Activated CD4-positive, alpha-beta T cell treated with anti-CD3 and anti-CD28 coated beads for 4 hours (primary cell): ENCODE measurements at places on chromosomes 6 and 20.

DNA sequence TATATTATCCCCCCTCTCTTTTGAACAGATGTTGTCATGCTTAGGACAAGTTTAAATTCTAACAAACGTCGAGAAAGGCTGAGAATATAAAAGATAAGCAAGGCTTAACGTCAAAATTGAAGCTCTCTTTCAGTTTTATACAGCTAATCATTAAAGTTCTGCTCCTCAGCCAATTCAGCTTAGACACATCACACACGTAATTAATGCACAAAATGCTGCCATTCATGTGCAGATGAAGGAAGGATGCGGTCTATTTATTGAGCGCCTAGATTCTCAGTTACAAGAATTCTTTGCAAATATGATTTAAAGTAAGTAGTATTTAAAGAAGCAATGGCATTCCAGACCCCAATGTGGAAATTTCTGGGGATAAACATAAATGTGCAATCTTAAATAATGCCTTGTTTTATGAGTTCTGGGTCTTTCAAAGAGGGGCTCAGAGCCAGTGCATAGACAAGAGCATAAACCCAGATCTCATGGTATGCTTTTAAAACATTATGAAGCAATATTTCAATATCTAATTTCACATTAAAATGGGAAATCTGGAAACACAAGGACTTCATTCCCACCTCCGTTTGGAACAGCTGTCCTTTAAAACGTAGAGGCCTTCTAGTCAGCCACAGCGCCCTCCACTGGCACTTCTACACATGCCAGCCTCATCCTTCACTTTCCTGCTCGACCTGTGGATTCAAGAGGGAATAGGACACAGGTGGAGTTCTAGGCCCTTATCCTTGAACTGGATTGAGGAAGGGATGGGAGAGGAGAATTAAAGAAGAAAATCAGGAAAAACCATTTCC, 85.8 kb downstream of the LYRM4 start:
- DNase-seq, result no peak

GRCh38 chr20:49037962-49038387, 8.1 kb upstream of the CSE1L start:
- DNase-seq, result peak; percentile 14

GRCh38 chr20:7959484-7959883, 19.2 kb upstream of the HAO1 start:
- no peak for DNase-seq

DNA sequence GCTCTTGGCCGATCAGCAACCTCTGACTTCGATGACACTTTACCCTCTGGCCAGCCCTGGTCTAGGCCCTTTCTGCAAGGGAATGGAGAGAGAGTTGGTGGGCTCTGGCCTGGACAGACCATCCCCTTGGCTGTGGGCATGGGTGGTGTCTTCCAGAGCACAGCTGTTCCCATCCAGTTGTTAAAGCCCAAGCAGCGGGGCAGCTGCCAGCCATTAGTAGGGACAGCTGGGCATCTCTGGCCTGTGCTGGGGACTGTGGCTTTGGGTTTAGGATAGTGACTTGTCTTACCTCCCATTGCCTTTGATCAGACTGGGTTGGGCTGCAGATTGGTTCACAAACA, 2.8 kb downstream of the CDC25B start:
- peak; percentile 29 for DNase-seq

DNA sequence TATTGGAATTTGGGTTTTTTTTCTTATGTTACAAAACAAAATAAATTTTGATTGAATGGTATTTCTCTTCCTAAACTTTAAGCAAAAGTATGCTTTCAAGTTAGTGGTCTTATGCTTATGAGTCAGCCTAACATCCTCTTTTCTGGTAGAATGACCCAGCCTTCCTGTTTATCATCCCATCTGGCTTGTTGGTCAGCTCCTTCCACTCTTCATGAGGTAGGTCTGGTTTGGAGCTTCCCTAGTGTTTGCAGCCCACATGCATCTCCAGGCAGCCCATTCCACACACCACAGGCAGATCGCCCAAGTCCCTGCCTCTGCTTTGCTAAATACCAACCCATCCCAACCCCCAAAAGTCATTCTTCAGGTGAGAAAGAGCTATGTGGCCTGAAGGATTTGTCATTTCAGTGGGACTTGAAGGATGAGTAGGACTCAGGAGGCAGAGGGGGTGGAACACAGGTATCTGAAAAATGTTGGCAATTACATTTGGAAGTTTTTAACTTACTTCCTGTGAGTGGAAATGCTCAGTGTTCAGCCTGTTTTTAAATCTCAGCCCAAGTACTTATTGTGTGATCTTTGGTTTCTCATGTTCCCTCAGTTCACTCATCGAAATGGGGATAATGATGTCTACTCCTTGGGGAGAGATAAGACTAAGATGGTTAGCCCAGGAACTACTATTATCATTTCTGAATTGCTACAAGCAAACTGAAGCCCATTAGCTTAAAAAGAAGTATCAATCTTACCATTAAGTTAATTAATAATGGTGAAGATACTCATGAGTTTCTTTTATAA, 294.0 kb downstream of the ADGB start:
- no peak for DNase-seq

DNA sequence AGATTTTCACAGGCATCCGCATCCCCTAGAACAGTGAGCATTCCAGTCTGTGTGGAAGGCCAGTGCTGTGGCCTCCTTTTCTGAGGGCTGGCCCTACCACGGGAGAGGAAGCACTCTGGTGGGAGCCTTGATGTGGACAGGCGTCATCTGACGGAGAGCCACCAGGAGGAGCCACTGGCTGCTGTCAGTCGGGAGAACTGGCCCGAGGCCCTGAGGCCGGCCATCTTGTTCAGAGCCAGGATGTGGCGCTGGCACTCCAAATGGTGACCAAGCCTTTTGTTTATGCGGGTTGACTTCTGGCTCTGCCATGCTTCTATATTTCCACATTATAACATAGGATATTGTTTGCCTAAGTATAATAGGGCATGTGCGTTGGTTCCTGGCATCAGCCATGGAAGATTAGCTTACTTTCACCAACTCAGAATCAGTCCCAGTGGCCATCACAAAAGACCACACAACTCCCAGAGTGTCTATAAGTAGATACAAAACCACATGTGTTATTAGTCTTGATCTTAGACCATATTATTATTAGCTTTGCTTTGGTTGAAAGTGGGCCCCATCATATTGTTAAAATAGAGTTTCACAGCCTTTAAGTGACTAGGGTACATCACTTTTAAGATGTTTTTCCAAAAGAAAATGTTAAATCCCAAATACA, 273.9 kb upstream of the TAB2 start:
- DNase-seq, result no peak

- no peak for DNase-seq
These were observed 19.7 kb downstream of the LAMA5 start for GRCh38 chr20:62347445-62347844.

- DNase-seq, result no peak
These were observed 74.5 kb upstream of the CD2AP start for GRCh38 chr6:47403056-47403455.

DNA sequence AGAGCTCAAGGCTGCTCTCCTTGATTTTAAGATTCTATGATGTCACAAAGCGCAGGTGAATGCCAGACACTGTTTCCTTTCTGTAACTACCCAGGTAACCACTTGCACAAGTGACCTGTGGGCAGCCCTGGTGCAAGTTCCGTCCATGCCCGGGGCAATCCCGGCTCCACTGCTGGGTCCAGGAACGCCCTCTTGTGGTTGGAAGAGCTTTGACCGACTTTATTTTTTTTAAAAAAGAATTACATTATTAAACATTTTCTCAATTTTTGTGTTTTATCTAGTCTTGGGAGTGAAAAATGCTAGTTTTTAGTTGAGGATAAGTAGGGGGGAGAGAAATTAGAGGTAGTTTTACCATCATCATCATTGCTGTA, 695.2 kb downstream of the QKI start:
- no peak for DNase-seq

DNA sequence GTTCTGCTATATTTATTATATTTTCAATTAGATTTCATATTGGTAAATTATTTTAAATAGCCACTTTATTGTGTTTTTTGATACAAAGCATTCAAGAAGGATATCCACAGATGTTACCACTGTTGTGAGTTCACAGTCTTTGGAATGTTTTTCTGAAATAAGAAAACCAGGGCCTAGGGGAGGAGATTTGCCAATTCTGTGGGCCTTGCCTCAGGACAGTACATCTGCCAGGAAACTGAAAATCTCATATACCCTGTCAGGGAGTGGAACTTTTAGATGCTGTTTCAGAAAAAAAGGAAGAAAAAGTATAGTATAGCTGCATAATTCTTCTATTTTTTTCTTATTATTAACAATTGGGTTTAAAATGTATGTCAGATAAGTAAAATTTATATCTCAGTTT, 995.9 kb upstream of the ADGRB3 start:
- DNase-seq, result no peak

GRCh38 chr6:34349211-34349610, 43.3 kb downstream of the NUDT3 start:
- DNase-seq, result no peak

DNA sequence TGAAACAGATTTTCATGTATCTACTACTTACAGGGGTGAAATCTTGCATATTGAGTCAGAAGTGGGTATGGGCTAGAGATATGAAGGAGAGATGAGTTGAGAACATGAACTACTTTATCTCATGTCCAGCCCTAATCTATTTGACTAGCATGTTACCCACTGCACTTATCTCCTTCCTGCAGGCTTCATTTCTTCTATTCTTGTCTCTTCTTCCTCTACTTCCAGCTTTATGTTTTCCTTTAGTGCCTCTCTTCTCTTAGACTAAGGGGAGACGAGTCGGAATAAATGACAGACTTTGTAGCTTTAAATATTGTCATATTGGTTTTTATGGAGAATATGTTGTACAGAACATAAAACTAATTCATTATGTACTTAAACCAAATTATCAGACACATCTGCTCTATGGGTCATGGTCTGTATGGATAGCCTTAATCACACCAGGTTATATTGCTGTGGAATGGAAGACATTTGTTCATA, 5.3 kb downstream of the RAB32 start:
- DNase-seq, result no peak

- no peak for DNase-seq
These were observed 63.0 kb downstream of the LYRM2 start for GRCh38 chr6:89575562-89575960.

- no peak for DNase-seq
These were observed 15.2 kb upstream of the CD83 start for GRCh38 chr6:14102383-14102782.

DNA sequence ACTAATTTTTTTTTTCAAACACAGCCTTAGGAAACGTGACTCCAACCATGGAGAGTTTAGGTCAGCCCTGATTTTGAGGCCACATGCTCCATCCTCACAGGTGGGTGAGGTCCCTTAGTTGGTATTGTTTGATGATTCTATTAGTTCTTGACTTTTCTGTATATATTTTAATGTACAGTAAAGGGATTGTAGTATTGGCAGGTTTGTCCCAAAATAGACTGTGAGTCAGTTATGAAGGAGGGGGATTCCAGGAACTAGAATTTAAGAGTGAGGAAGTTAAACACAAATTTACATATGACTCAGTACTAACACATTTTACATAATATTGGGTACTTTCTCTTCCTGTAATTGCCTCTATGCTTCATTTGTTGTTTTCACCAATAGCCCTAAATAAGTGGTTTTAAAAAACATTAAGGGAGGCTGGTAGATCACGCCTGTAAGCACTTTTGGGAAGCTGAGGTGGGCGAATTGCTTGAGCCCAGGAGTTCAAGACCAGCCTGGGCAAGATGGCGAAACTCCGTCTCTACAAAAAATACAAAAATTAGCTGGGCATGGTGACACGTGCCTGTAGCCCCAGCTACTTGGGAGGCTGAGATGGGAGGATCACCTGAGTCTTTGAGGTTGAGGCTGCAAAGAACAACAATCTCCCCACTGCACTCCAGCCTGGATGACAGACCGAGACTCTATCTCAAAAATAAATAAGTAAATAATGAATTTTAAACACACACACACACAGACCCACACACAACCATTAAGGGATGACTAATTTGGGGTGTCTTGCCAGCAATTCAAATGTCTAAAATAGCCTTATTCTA, 81.8 kb downstream of the SGK1 start:
- DNase-seq, result no peak

DNA sequence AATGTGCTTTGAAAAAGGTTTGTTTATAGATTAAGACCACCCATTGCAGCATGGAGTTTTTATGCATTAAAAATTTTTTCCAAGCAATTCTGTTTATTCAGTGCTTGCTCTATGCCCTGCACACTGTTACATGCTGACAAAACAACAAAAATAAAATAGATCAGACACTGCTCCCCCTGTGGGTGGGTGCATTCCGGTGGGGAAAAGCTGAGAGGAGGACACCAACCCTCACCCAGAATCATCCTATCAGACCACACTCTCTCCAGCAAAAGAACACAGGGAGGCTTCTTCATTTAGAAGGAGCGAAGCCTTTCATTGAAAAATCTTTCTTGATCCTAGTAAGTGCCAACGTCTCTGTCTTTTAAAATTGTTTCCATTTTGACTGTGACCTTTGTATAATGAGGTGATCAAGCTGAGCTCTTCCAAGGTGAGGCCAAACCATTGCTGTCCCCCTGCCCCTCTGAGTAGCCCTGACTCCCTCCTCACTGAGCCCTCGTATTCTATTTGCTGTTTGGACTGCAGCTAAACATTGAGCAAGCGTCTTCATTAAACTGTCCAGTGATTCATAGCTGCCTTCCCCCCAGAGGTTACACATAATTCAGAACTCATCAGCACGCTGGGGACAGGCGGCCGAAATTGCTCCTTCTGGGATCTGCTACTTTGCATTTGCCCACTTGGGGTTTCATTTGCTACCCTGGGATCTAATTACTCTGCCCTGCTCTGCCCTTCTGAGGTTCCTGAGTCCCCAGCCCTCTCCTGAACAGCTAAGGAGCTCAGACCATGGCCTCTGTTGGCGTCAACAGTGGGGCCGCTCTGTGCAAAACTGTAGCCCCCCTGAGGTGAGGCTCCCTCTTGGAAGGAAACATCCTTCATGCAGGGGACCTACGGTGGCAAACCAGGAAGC, 102.4 kb downstream of the F13A1 start:
- no peak for DNase-seq

DNA sequence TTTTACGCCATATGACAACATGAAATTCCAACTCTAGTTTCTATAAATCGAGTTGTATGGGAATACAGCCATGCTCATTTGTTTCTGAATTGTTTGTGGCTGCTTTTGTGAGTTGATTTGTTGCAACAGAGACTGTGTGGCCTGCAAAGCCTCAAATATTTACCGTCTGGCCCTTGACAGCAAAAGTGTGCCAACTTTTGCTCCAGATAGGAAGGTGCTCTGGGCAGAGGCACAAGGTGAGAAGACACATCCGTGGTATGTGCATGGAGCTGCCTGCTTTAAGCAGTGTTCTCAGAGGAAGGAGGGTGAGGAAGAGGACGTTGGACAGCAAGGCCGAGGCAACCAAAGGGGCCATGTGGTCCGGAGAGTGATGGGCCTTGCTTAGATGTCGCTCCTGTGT, 57.4 kb downstream of the IYD start:
- DNase-seq, result no peak

DNA sequence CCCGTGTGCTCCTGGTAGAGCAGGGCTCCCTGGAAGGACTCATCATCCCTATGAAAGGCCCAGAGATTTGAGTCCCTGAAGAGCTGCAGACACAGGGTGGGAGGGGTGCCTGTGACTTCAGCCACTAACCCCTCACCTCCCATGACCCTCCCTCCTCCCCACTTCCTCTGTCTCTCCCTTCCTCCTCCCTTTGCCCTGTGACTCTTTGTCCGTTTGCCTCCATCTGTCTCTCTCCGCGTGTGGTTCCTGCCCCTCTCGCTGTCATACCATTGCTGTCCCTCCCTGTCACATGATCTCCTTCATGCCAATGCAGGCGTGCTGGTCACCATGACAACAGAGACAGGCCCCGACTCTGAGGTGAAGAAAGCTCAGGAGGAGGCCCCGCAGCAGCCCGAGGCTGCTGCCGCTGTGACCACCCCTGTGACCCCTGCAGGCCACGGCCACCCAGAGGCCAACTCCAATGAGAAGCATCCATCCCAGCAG, 19.0 kb downstream of the EPB41L1 start:
- DNase-seq, result no peak

GRCh38 chr6:134175532-134176263, 123.3 kb upstream of the SLC2A12 start:
- DNase-seq, result peak; percentile 57
